ENCODE measurements at places on chromosomes 4 and X. TPM values are rescaled to one million over a fixed set of nuclear protein-coding genes. Genes with fewer than 3 reads are reported as not detected.

DNA sequence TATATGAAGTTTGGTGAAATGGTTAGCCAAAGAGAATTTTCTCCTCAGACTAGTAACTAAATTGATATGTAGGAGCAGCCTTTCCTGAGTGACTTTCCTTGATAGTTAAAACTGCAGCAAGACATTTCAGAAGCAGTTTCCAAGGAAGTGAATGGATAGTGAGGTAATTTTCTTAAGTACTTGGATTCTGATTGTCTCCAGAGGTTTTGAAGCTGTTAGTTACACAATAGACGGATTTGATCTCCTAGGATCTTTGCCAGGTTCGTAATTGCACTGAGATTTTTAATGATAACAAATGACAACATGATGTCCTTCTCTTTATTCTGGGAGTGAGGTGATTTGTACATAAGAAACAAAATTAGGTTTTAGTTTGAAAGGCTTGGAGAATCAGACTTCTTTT is 29.2 kb downstream of the PRRG1 start:
- DNase-seq: no peak

KLB gene
- not detected for total RNA-seq

DNA sequence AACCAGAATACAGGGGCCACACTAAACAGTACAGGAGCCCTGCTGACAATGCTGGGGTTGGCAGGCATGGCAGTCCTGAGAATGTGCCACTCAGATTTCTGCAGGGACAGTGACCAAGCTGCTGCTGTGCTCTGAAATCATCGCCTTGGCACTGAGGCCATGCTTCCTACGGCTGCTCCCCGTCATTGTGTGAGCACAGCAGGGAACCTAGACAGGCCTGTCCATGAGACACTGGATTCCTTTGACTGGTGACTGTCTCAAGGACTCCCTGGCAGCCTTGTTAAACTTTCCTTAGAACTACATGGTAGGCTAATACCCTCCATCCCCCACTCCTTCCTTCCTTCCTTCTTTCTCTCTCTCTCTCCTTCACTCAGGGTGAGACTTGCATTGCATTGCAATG is 111.4 kb downstream of the LUZP4 start:
- DNase-seq: no peak

GRCh38 chr4:7491915-7492314 is 57.2 kb upstream of the PSAPL1 start:
- DNase-seq: no peak

DNA sequence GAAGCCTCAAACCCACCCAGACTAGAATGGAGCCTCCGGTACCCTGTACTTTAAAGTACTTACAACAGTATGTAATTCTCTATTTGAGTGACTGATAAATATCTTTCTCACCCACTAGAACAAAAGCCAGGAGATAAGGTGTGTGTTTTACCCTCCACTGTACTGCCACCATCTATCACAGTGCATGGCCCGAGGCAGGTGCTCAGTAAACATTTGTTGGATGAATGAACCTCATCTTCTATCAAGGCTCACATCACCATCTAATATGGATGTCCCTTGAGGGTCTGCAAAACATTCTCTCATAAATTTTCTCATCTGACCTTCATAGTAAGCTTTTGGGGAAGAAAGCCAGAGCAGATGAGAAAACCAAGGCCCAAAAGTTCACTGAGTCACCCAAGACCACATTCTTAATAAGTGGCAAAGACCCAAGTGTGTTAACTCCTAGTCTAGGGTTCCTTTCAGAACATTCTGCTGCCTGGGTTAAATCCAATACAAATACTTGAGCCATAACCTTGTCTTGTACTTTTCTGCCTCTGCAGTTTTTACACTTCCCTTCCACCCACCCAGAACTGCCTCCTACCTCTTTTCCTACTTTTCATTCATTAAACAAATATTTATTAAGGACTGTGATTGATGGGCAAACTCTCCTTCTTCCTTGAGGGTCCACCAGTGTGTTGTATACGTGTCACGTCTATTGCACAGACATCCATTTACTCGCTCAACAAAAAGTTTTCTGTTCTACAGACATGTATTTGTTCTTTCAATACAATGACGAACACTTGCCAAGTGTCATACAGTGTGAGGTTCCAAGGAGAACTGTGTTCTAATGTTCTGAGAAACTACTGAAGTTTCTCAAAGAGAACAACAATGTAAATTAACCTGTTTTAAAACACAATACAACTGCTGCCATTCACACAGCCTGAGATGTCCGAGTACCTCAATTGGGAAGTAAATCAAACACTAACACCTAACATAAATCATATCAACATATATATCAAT is 35.7 kb downstream of the APBB2 start:
- no peak for DNase-seq

UNC5C gene
- 0.72 TPM for total RNA-seq

GRCh38 chr4:123750044-123750443 is 353.4 kb downstream of the SPRY1 start:
- DNase-seq: no peak

- DNase-seq: no peak
Observed at GRCh38 chrX:471281-471680, 84.6 kb upstream of the PPP2R3B start.

DNA sequence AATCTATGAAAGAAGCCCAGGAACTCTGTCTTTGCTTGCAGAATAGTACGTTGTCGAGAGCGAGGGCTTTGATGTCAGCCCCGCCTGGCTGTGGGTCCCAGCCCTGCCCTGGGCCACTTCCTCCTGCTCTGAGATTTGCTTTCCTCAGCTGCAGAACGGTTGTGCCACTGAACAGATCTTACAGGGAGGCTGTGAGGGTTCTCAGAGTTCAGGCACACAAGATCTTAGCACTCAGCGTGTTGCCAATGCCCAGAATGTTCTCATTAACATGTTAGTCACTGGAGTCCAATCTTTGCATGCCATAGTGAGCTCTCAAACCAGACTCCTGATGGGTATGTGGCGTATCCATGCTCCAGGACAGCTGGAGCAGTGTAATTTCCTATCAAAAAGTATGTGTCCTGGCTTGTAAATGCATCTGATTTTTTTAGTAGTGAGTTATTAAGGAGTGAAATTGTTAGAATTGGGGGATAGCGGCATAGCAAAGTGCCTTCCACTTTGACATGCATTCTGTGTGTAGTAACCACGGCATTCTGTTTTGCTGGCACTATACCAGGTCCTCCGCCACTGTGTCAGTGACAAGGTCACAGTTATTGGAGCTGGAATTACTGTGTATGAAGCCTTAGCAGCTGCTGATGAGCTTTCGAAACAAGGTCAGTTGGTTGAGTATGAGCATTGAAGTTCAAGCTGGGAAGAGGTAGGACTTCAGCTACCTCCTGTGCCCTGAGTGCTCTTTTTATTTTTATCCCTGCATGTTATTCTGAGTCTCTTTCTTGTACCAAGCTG is 31.6 kb downstream of the TKTL1 start:
- DNase-seq: no peak

CDKL2 gene
- total RNA-seq: 3.6 TPM

PASD1 gene
- total RNA-seq: not detected

GRCh38 chrX:24148535-24149350 is 786 bp upstream of the ZFX start:
- no peak for DNase-seq

DNA sequence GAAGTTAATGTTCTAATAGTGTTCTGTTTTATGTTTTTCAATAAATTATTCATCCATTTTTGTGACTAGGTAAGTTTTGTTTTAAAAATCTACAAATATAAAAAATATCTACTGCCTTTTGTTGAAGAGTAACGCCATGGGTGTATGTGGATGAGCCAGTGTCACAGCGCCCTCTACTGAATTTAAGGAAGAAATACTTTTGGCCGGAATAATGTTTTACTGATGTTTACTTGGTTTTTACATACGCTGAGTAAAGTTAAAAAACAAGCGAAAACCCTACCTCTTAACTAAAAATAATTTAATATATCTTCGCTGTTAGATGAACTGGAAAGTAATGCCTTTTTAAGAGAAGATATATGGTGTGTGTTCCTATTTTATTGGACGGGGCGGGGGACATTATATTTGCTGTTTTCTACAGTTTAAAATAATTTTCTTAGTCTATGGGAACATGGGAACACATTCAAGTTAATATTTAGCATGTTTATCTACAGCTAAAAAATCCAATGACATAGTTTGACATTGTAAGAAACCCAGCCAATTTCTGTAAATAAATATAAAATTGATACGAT is 86.1 kb downstream of the CPE start:
- no peak for DNase-seq

- peak; percentile 91 for DNase-seq
Observed at GRCh38 chr4:135741583-135741982, 1540.0 kb upstream of the PABPC4L start.

- peak; percentile 43 for DNase-seq
Observed at GRCh38 chr4:155402941-155403340, 26.2 kb upstream of the MAP9 start.

SCML1 gene
- total RNA-seq: 4.4 TPM

GCNA gene
- 0.52 TPM for total RNA-seq

SPANXB1 gene
- total RNA-seq: 0.65 TPM

- peak; percentile 47 for DNase-seq
Observed at GRCh38 chrX:44542567-44543325, at the start of gene FUNDC1. Gene FUNDC1, minus strand, starts transcription at chrX:44542859. Its CDS starts 27 bp downstream, at chrX:44542832.

PNCK gene
- total RNA-seq: not detected

DNA sequence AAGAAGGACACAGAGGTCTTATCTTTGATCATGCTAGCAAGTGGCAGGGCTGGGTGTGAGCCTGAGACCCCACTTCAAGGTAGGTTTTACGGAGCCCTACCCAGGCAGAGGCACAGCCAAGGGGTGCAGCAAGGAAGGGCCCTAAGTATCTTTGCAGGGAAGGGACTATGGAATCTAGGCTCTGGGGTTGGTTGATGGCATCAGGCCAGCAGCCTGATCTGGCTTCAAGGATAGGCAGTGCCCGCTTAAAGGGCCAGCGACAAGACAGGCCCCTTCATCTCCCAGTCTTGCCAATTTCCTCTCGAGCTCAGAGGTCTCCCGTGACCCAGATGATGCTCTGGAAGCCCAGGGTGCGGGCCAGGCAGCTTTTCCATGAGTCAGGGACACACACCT is 5.8 kb downstream of the ABLIM2 start:
- no peak for DNase-seq

GRCh38 chrX:110847334-110847733 is 51.7 kb upstream of the CHRDL1 start:
- DNase-seq: no peak

GRCh38 chr4:113587156-113587555 is 174.4 kb downstream of the CAMK2D start:
- DNase-seq: no peak

SYTL5 gene
- total RNA-seq: 0.17 TPM

ERCC6L gene
- total RNA-seq: 6.6 TPM

DNA sequence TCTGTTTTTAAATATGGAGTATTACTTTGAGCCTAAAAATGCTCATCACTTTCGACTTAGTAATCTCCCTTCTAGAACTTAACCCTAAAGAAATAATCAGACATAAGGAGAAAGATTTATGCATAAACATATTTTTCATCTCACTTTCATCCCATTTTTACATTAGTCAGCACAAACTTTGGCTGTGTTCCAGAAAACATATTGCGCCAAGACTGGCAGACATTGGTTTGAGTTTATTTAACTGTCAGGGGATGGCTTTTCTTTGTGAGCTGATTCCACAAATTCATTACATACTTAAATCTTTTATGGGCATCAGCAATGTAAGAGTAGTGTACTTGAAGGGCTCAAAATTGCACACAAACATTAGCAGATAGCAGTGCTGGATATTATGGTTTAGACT is 23.7 kb downstream of the MAOA start:
- no peak for DNase-seq

- DNase-seq: no peak
Observed at GRCh38 chrX:147174591-147174990, 360.0 kb upstream of the CXorf51A start.

PLA2G12A gene
- total RNA-seq: 58.3 TPM

DNA sequence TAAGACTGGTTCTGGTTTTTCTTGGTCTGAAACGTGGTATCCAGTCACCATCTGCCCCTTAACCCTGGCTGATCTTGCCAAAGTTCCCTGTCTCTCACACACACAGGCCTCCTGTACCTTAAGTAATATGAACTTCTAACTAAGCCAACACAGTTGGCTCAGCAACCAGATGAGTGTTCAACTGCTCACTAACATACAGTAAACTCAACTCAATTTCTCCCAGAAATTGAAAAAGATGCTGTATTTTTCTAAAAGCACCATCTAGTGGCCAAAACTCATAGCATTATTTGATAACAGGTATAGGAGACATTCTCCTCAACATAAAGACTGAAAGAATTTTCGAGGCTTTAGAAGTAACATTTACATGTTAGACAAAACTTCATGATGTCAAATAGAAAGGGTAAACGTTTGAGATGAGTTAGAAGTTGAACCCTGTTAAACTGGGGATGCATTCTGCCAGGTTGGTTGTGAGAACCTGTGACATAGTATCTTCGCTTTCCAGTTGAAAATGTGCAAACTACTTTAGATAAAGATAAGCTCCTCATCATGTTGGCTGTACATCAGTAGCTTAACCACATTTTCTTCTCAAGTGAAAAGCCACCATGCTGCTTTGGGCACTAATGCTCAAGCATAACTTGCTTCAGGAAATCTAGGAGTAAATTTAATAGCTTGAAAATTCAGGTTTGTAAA is 31.2 kb downstream of the CCNI start:
- no peak for DNase-seq

DNA sequence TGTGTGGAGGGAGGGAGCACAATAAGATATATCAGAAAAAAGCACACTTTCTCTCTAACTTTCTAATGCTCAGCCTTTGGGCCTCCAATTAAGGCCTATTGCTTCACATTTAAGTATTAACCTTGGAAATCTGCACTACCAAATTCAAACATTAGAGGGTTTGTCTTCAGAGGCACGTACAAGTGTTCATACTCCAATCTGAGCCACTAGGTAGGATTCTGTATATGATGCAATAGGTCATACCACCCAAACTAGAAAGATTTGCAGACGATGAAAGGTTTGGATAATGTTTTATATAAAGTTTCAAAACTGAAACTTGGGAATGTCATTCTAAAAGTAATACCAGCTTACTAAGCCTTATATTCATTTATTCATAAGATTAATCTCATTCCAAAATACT is 106.4 kb downstream of the MID1 start:
- no peak for DNase-seq

- no peak for DNase-seq
Observed at GRCh38 chr4:26319949-26320537, 771 bp upstream of the RBPJ start.

DNA sequence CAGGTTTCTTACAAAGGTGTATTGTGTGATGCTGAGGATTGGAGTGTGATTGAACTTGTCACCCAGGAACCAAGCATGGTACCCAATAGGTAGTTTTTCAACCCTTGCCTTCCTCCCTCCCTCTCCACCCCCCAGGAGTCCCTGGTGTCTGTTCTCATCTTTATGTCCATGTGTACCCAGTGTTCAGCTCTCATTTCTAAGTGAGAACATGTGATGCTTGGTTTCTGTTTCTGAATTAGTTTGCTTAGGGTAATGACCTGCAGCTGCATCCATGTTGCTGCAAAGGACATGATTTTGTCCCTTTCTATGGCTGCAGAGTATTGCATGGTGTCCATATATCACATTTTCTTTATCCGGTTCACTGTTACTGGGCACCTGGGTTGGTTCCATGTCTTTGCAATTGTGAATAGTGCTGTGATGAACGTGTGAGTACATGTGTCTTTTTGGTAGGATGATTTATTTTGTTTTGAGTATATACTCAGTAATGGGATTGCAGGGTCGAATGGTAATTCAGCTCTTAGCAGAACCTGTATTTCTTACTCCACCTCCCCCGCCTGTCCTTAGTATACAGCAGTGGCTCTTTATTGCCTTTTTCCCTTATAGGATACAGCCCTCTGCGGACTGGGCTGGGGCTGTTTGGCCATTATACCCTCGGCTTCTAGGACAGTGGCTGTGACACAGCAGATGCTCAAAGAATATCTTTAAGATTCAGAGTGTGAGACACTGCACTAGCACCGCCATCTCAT is 145.4 kb downstream of the PTTG2 start:
- no peak for DNase-seq

- DNase-seq: no peak
Observed at GRCh38 chr4:1337376-1337831, 9.6 kb upstream of the UVSSA start.

MAGED4 gene
- total RNA-seq: 13.2 TPM
